ENCODE measurements at places on chromosomes 2 and 18. TPM values are rescaled to one million over a fixed set of nuclear protein-coding genes. Genes with fewer than 3 reads are reported as not detected.

The SERPINB11 gene
- total RNA-seq, result 8.6 TPM

The G6PC2 gene
- not detected for total RNA-seq

The HRH4 gene
- total RNA-seq, result not detected

The TRPM8 gene
- not detected for total RNA-seq

The FBXO15 gene
- not detected for total RNA-seq

The NGEF gene
- total RNA-seq, result 4.9 TPM

The NEMP2 gene
- 2.2 TPM for total RNA-seq

The ABCG5 gene
- total RNA-seq, result not detected

The TMEM182 gene
- 2.2 TPM for total RNA-seq
